ENCODE measurements at places on chromosomes 7 and 10. TPM values are rescaled to one million over a fixed set of nuclear protein-coding genes. Genes with fewer than 3 reads are reported as not detected.

The SPDYE18 gene
- polyA plus RNA-seq, result 1.6 TPM

The KIN gene
- 18.6 TPM for polyA plus RNA-seq

The ABCB4 gene
- 3.0 TPM for polyA plus RNA-seq

GRCh38 chr7:104126411-104126841 is 81.4 kb downstream of the ORC5 start:
- DNase-seq, result no peak

DNA sequence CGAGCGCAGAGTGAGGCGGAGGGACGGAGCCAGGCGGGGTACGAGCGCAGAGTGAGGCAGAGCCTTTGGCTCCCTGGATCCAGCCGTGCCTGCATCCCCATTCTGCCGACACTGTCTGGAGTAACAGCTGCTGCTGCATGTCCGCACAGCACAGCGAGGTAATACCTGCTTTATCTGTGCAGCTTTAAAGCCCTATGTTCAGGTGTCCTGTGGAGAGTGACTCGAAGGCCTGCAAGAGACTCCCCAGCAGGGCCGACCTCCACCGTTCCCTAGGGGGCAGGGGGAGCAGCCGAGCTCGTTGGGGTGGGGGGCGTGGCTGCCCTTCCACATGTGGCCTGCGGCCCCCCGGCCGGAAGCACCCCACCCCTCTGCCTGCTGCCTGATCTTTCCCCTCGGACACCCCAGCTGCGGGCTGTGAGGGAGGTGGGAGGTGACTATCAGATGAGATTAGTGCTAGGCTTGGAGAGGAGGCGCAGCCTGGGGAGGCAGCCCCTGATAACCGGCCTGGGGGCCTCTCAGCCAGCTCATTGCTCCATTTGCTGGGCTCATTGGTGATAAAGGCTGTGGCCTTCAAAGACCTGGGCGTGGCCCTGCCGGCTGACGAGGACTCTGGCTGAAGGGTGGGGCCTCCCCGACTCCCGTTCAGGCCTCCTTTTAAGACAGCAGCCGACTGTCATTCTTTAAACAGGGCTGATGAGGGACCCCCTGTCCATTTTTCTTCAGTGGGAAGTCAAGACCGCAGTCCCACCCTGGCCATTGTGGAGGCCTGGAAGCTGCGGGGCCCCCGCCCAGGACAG is 8.0 kb downstream of the VENTX start:
- no peak for DNase-seq

- no peak for DNase-seq
These were observed 107.4 kb downstream of the STRA8 start for GRCh38 chr7:135341049-135341448.

- DNase-seq, result no peak
These were observed 36.9 kb downstream of the MET start for GRCh38 chr7:116708861-116709260.

GRCh38 chr10:32123021-32123420 is 66.8 kb upstream of the KIF5B start:
- DNase-seq, result no peak

DNA sequence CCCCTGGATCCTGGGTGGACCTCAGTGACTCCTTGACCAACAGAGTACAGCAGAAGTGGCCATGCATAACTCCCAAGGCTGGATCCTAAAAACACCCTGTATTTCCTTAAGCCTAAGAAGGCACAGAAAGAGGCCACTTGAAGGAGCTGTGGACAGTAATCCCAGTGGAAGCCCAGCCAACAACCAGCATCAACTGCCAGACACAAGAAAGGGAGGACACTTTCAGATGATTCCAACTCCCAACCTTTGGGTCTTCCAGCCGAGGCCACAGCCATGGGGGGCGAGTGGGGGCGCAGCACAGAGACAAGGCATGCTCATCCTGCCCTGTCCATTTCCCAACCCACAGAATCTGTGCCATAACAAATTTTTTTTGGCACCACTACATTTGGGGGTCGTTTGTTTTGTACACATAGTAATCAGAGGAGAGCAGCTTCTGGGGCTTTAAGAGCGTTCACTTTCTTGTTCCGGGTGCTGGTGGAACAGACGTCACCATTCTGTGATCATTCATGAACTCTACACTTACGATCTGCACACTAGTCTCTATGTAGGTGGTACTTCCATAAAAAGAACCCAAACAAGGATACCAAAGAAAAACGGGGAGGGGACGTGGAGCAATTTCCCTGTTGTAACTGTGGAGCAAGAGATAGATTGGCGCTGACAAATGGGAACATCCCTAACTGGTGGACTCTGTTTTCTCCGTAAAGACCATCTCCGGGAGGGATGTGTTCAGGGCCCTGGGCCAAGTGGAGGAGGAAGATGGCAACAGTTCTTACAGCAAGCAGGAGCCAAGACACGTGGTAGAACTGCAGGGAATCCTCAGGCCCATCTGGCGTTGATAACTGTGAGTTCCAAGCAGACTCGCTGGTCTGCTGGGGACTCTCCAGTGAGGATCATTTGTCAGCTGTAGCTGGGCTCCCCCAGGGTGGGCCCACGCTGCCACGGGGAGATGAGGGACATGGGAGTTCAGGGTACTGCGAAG is 6.0 kb upstream of the SLC29A3 start:
- no peak for DNase-seq

DNA sequence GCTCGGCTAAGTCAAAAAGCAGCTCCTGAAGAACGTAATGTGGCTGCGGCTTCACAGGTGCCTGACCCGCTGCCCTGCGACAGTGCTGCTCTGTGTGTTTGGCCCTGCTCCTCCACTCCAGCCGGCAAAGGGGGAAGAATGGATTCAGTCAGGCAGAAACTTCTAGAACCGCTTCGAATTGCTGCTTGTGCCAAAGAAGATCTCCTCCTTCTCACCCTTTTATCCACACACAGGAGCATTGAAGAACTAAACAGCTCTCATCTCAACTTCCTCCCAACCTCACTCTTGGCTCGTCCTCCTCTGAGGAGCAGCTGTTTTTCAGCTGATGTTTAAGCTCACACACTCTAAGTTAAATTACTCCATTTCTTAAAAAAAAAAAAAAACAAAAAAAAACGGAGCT is 651.4 kb downstream of the INHBA start:
- DNase-seq, result no peak

DNA sequence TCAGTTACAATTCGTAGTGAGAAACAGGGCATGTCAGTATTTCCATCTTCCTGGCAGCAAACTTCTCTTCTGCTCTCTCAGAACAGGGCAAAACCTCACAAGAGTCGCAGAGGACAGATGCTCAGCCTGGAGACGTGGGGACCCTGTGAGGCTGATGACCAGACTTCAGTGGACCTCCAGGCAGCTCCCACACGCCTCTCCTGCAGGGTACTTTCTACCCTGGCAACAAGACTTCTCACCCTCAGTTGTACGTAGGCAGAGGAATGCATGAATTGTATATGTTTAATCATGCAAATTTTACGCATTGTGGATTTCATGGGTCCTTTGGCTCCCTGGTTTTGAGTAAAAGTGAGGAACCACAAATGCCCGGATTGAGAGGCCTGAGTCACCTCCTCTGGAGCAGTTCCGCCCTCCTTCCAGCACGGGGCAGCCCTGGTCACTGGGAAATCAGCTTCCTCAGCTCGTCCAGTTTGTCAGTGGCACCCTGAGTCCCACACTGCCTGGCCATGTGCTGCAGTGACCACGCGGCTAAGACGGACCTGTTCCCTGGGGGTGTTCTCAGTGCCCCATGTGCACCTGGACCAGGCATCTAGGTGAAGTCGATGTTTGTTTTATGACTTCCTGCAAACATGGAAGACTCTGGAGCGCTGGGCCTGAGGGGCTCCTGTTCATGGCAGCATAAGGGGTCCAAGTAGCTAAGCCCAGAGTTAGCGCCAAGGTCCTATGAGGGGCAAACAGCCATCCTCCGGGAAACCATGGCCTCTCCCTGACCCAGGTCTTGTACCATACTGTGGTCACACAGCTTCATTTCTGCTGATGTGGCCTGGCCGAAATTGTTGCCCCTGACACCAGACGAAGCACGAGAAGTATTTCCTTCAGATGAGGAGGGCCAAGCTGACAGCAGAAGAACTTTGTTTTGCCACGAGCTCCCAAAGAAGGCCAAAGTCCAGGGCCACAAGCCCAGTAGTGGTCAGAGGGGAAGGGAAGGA is 165.1 kb downstream of the TNS3 start:
- DNase-seq, result no peak

- no peak for DNase-seq
These were observed 24.9 kb downstream of the SKIDA1 start for GRCh38 chr10:21500578-21500910.

DNA sequence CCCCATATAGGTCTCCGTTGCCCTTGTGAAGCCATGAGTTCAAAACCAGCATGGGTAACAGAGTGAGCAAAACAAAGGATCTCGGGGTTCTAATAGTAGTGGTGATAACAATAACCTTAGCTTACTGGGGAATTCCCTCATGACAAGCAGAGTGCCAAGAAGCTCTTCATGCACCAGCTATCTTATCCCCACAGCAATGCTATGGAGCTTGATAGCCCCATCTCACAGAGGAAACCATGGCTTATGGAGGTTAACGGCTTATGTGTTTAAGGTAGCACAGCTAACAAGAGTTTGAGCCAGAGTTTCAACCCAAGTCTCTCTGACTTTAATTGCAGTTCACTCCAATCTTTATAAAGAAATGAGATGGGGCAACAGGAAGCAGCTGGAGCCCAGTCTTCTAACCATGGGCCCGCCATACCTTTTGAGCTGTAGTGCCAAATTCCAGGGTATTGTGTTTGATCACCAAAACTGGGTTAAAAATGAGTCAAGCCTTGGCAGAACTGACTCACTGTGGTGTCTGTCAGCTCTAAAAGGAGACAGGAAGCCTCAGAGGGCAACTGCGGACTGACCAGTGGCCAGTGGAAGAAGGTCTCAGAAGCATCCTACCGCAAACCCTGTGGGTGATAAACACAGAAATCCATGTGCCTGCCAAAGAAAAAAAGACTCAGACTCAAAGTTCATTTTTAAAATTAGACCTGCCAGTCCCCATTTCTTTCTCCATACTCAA is 16.5 kb upstream of the PLAU start:
- DNase-seq, result no peak

Measured in renal pelvis (tissue), 12 donors.